Cardiac muscle cell (in vitro differentiated cells and primary cell): ENCODE measurements at places on chromosomes 13 and 19. TPM values are rescaled to one million over a fixed set of nuclear protein-coding genes. Genes with fewer than 3 reads are reported as not detected.

GRCh38 chr13:98787173-98787572 lies 34.7 kb upstream of the SLC15A1 start:
- no peak for DNase-seq

DNA sequence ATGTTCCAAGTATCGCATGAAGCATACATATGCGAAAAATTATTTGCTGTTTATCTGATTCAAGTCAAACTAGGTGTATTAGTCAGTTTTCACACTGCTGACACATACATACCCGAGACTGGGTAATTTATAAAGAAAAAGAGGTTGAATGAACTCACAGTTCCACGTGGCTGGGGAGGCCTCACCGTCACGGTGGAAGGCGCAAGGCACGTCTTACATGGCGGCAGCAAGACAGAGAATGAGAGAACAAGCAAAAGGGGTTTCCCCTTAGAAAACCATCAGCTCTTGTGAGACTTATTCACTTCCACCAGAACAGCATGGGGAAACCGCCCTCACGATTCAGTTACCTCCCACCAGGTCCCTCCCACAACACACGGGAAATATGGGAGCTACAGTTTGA lies 13.0 kb upstream of the PROZ start:
- no peak for DNase-seq

DNA sequence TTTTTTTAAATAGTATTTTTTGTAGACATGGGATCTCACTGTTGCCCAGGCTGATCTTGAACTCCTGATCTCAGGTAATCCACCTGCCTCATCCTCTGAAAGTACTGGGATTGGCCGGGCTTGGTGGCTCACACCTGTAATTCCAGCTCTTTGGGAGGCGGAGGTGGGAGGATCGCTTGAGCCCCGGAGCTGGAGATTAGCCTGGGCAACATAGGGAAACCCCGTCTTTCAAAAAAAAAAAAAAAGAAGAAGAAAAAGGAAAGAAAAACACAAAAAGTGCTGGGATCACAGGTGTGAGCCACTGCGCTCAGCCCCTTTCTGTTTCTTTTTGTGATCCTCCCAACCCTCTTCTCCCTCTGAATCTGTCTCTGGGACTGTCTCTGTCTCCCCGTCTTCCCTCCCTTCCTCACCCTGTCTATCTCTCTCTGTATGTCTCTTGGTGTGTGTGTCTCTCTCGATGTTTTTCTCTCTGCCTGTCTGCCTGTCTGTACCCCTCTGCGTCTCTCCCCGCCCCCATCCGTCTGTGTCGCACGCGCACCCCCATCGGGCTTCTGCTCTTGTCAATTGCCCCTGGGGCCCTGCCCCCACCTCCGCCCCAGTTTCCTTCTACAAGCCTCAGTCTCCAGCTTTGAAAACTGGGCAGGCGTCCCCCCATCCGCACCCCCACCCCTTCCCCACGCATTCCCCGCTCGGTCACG lies 540 bp upstream of the ZFP36 start:
- no peak for DNase-seq

GRCh38 chr19:44900328-44901244 lies 5.0 kb upstream of the APOE start:
- DNase-seq: no peak

CGB3 gene
- total RNA-seq: not detected in 2 replicates

ATP11A gene
- 25.2 and 42.9 TPM in 2 replicates for total RNA-seq

APOC4 gene
- not detected in 2 replicates for total RNA-seq

DNA sequence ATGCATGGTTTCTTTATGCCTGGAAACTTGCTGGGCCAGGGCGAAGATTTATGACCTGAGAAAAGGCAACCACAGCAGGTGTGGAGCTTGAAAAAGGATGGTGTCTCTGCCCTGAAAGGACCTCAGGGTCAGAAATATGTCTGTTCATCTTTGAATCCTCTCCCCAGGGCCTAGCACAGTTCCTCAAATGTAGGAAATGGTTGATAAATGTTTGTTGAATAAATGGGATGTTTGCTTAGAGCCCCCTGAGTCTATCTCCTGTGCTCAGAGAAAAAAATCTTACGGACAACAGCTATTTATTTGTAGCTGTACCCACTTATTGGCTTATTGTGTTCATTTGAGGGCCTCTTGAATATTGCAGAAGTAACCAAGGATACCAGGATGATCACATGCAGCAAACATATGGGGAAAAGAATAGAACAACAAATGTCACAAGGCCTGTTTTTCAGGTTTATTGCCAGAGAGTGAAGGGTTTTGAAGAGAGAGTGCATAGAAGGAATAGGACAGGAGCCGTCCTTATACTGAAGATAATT lies 114.5 kb downstream of the KLF5 start:
- DNase-seq: no peak

- DNase-seq: no peak
Observed at GRCh38 chr13:28751175-28751960, 32.6 kb upstream of the SLC46A3 start.

DNA sequence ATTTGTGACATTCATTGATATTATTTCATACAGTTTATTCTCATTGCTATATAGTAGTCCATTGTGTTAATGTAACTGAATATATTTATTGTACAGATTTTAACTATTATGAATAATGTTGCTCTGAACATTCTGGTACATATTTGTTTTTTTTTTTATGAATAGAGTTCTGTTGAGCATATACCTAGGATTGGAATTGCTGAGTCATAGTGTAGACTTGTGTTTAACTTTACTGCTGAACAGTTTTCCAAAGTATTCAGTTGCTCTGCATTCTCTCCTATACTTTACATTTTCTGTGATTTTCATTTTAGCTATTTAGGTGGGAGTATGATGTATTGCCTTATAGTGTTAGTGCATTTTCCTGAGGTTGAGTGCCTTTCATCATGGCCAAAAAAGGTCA lies 97.5 kb downstream of the MAB21L1 start:
- DNase-seq: no peak

CYP2F1 gene
- total RNA-seq: not detected in 2 replicates

DNA sequence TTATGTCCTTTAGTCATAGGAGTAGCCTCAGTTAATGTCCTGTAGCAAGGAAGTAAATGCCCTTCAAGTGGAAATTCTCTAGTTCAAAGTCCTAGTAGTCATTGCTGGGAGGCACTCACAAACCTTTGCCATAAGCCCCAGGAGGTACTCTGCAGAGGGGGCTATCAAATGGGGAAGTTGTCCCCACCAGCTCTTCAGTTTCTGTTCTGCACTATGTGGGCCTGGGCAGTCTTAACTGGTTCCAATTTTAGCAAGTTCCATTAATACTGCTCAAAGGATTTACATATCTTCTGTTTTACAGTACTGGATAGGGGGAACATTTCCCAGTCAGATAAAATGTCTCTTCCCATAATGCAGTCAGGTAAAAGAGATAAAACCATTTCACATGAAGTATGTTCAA lies 101.3 kb downstream of the B3GLCT start:
- no peak for DNase-seq

DNA sequence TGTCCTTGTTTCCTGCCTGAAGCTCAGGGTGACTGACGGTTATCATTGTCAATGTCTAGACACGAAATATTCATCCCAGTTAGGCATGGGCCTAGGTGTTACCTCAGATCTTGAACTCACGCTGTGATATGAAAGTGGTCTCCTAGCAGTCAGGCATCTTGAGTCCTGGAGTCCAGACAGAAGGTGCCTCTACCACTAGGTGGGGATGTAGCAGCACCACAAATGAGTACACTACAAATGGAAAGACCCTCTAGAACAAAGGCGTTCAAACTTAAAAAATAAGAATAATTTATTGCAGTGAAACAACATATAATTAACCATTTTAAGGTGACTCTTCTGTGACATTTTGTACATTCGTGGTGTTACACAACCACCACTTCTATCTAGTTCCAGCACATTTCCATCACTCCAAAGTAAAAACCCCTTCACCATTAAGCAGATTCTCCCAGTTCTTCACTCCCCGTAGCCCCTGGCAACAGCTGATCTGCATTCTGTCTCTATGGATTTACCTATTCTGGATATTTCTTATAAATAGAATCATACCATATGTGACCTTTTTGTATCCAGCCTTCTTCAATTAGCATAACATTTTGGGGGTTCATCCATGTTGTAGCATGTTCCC lies 11.9 kb upstream of the FRY start:
- peak; percentile 74 for DNase-seq

DNA sequence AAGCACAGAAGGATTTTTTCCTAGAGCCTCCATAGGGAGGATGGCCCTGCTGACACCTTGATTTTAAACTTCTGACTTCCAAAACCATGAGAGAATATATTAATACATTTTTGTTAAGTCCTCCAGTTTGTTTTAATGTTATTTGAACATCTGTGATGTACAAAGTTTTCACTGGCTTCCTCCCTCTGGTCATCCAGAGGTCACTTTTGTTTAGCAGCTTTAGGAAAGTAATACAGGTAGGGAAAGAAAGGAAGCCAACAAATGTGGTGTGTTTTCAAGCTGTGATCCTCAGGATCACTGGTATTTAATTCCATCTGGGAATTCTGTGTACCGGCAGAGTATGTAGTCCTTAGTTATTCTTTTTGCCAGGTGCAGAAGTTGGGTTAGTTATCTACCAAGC lies 488.8 kb upstream of the ATXN8OS start:
- DNase-seq: no peak

DNA sequence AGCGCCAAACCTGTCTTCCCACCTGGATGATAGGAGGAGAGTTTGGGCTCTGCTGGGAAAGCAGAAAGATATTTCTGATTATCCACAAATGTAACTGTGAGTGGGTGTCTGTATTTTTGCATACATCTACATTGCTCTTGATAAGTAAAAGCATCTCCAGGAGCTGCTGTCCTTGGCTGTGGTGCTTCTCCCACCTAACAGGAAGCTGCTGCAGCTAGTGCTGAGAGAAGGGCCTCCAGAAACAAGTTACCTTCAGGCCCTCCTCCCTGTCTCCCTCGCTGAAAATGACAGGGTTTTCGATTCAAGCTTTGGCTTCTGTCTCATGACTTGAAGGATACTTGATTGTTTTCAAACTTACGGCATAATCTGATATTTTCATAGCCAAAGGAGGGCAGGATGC lies 90.1 kb downstream of the FOXO1 start:
- no peak for DNase-seq

- peak; percentile 84 for DNase-seq
Observed at GRCh38 chr19:45630463-45630862, 8.7 kb downstream of the EML2 start.

MAP4K1 gene
- total RNA-seq: 2.4 and 3.9 TPM in 2 replicates

- DNase-seq: no peak
Observed at GRCh38 chr13:30466841-30467252, 1.1 kb upstream of the HMGB1 start.

DNA sequence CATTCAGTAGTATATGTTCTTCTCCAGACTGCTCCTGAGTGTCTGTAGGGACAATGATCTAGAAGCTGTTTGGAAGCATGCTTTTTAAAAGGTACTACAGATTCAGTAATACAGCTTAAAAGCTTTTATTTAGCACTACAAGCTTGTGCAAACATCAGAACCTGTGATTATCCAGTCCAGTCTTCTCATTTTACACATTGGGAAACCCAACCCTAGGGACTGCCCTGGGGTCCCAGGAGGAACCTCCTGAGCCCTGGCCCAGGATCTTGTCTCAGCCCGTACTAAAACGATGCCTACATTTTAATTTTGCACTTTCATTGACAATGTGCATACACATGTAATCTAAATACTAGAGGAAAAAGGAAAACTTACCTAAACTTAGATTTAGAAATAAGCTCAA lies 12.5 kb downstream of the DOCK9 start:
- DNase-seq: no peak

PRKCSH gene
- 122 and 151 TPM in 2 replicates for total RNA-seq

DNA sequence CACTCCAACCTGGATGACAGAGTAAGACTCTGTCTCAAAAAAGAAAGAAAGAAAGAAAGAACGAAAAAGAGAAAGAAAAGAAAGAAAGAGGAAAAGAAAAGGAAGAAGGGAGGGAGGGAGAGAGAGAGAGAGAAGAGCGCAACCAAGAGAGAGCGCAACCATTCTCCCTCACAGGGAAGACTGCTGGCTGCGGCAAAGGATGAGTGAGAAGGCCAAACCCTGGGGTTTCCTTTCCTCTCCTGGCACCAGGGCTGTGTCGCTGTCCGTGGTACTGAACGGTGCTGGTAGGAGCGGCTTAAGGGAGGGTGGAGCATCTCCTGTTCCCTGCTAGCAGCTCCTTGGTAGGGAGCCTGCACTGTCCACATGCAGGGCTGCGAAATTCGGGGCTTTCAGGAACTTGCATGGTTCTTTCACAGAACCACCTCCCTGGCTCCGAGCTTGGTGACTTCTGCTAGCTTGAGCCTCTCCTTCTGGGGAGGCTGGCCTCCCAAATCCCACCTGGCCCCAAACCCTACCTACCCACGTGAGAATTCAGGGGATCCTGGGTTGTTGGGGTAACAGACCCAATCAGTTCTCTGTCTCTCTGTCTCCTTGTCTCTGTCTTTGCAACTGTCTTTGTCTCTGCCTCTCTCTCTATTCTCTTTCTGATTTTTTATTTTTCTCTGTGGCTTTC lies 51.1 kb upstream of the ZNRF4 start:
- DNase-seq: peak; percentile 94

GRCh38 chr19:58561373-58562121 lies 3.1 kb upstream of the UBE2M start:
- no peak for DNase-seq

CEACAM8 gene
- total RNA-seq: not detected in 2 replicates

DNA sequence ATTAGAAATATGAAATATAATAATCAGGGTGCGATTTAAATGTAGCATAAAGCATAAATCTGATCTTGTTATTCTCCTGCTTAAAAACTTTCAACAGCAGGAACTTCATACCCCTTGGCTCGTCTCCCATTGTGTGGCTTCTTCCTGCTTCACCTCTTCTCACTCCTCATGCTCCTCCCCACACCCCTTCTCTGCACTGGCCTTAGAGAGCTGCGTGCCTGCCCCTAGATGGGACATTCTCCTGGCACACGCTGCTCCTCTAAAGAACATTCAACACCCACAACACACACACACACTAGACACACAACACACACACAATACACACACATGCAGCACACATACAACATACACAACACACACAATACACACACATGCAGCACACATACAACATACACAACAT lies 104.6 kb upstream of the RAP2A start:
- DNase-seq: no peak

PRR22 gene
- 3.6 and 4.9 TPM in 2 replicates for total RNA-seq

LILRA6 gene
- 0.15 and 0.18 TPM in 2 replicates for total RNA-seq

DNA sequence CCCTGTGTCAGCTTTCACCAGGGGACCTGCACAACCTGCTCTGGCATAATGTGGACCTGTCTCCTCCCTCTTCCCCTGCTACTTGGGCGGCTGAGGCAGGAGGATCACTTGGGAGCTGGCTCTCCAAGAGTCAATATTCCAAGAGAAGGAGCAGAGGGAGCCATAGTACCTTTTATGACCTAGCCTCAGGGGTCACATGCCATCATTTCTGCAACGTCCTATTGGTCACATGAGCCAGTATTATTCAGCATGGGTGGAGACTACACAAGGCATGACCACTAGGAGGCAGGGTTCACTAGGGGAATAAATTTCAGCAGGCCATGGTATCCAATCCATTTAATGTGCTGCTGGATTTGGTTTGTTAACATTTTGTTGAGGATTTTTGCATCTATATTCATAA lies 12.0 kb upstream of the SHFL start:
- DNase-seq: peak; percentile 36
